NCI-H510A (cell line): ENCODE measurements at places on chromosomes 12 and 14.

DNA sequence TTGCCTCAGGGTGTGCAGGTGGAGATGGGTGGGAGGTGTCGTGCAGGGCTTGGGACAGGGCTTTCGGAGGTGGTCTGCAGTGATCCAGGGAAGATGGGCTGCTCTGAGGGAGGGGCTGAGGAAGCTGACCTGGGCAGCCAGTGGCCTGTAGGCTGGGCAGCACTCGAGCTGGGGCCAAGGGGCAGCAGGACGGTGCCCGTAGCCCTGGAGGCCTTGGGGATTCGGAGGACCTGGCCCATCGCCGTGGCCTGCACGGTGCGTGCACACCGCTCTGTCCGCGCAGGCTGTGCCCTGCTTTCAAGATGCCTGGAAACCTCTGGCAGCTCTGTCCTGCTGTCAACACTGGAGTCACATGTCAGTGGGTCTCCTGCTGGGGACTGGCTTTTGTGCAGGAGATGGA is 9.1 kb downstream of the PACS2 start:
- DNase-seq: no peak

- DNase-seq: no peak
Observed at GRCh38 chr12:30967026-30967425, 40.5 kb downstream of the TSPAN11 start.

DNA sequence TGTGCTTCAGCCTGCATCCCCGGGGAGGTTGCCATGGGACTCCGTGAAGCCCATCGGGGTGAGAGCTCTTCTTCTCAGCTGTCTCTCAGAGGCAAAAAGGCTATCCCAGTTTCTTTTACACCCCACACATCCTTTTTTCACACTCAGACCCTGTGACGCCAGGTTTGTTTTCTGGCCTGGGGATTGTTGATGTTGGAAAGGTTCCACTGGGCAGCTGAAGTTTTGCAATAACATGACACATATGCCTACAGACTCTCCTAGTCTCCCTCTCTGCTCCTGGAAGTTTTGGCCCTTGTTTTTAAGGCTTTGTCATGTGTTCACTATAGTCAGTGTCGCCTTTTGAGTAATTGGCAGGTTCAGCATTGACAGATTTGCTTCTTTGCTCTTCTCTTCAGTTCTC is 118.6 kb downstream of the SMOC1 start:
- DNase-seq: no peak

- DNase-seq: no peak
Observed at GRCh38 chr12:32918890-32919801, 22.6 kb upstream of the PKP2 start.

DNA sequence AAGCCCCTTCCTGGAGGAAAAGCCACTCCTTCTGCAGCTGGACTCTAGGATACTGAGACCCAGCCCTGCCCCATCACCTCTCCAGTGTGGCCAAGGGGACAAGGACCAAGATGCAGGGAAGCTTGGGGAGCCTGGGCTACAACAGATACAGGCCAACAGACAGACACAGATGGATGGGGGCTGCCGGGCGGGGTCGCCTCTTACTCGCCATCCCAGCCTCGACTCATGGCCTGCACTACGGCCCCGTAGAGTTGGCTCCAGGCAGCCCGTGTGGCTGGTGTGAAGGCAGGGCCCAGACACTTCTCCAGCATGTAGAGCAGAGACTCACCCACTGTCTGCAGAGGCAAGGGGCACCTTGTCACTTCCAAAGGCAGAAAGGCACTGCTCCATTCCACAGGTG is 4.7 kb downstream of the NGB start:
- DNase-seq: no peak

DNA sequence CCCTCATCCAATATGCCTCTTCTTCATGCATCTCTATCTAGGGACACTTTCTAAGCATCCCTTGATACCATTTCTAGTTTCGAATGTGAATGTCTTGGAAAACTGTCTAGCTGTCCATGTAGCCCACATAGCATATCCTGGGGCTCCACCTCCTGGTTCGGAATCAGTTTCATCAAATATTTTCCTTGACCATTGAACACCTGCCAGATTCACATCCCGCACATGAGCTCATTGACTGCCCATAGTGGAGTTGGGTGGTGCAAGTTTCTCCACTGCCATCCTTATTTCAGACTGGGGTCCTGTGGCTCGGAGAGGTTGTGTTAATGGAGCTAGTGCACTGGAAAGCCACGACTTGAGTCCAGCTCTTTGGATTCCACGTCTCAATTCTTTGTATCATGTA is 58.6 kb upstream of the TMEM263 start:
- no peak for DNase-seq

DNA sequence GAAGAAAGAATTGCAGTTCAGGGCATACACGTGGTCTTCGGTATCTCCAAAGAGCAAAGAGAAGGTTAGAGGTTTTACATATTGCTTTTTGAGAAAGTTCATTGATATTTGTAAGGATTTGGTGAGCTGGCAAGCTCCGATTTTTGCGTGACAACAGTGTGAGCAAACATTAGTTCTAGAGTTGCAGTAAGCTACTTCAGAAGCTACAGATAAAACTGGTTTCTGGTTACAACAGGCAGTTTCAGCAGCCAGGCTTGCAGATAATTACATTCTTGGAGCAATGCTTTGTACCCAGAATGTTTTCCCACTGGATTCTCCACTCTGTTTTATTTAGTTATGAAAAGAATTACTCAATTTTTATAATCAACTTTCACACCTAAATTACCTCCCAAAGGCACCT is 28.2 kb downstream of the KLRK1 start:
- DNase-seq: peak; percentile 36

- peak; percentile 39 for DNase-seq
Observed at GRCh38 chr14:104827177-104828055, 26.5 kb downstream of the ZBTB42 start.

GRCh38 chr12:20585913-20586312 is 109.2 kb upstream of the SLCO1C1 start:
- no peak for DNase-seq

GRCh38 chr14:38618514-38618913 is 362.6 kb upstream of the CLEC14A start:
- no peak for DNase-seq

GRCh38 chr12:129467726-129468125 is 436.1 kb downstream of the TMEM132D start:
- no peak for DNase-seq

GRCh38 chr12:124940393-124941169 is 26.1 kb upstream of the UBC start:
- no peak for DNase-seq

GRCh38 chr12:79597910-79598309 is 92.9 kb downstream of the PAWR start:
- no peak for DNase-seq

GRCh38 chr12:57012600-57013465 is 3.5 kb downstream of the TAC3 start:
- no peak for DNase-seq

GRCh38 chr14:67516676-67517075 is 16.4 kb upstream of the PLEKHH1 start:
- no peak for DNase-seq

- DNase-seq: no peak
Observed at GRCh38 chr12:8420506-8420905, 35.3 kb upstream of the CLEC6A start.

DNA sequence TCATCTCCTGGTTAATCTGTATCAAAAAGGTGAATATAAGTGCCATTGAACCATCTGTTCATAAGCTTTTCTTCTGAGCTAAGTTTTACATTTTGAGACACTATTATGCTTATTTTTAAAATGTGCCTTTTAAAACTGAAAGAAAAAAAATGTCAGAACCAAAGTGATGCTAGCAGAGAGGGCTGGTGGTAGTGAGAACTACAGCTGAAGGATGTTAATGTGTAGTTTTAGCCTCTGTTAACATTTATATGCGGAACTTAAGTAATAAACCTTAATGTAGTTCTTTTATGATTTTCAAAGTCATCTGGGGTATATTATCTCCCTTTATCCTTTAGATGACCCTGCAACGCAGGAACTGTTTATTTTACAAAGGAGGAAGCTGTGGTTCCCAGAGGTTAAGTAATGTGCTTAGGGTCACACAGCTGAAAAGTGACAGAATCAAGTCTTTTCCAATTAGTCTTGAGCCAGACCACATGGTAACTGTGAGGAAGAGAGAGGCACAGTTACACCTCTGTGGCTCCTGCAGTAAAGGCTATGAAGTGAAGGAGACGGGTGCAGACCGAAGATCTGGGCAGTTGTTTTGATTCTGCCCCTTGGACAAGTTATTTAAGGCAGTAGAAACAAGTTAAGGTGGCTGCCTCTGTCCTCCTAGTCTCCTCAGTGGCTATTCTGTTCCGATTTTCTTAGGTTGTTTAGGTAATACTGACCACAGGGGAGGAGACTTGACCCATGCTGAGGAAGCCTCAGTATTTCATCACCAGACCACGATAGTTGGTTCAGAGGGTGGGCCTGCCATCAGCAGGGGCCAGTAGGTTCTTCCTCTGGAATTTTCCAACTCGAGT is 23.9 kb downstream of the GNG2 start:
- no peak for DNase-seq

- DNase-seq: no peak
Observed at GRCh38 chr12:51926718-51927117, 19.4 kb downstream of the ACVRL1 start.

GRCh38 chr14:64879635-64880220 is at the start of gene SPTB:
Gene SPTB, minus strand, starts transcription at chr14:64879907. Its CDS starts 56,813 bp downstream, at chr14:64823094.
- peak; percentile 78 for DNase-seq

GRCh38 chr14:46550836-46551235 is 100.7 kb downstream of the RPL10L start:
- no peak for DNase-seq

GRCh38 chr12:28865776-28866175 is 283.3 kb upstream of the FAR2 start:
- DNase-seq: no peak

- no peak for DNase-seq
Observed at GRCh38 chr12:93297032-93297431, 80.7 kb upstream of the NUDT4 start.

- DNase-seq: peak; percentile 17
Observed at GRCh38 chr14:32710731-32711680, 227.7 kb upstream of the NPAS3 start.

- DNase-seq: no peak
Observed at GRCh38 chr14:61889914-61890351, 127.7 kb downstream of the SNAPC1 start.

DNA sequence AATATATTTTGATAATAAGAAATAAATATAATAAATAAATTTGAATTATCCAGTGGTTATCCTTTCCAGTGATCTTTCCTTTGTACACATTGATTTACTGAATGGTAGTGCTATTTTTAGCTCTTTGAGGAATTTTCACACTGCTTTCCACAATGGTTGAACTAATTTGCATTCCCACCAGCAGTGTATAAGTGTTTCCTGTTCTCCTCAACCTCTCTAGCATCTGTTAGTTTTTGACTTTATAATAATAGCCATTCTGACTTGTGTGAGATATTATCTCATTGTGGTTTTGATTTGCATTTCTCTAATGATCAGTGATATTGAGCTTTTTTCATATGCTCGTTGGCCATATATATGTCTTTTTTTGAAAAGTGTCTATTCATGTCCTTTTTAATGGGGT is 333.7 kb downstream of the RAD51B start:
- DNase-seq: no peak

GRCh38 chr14:70753518-70753953 is 55.8 kb downstream of the MAP3K9 start:
- DNase-seq: no peak

GRCh38 chr12:30836656-30837445 is 82.1 kb upstream of the CAPRIN2 start:
- DNase-seq: no peak

- no peak for DNase-seq
Observed at GRCh38 chr12:45872446-45872845, 117.9 kb downstream of the SCAF11 start.

GRCh38 chr12:49092816-49093406 is 1.7 kb downstream of the DHH start:
- DNase-seq: no peak

DNA sequence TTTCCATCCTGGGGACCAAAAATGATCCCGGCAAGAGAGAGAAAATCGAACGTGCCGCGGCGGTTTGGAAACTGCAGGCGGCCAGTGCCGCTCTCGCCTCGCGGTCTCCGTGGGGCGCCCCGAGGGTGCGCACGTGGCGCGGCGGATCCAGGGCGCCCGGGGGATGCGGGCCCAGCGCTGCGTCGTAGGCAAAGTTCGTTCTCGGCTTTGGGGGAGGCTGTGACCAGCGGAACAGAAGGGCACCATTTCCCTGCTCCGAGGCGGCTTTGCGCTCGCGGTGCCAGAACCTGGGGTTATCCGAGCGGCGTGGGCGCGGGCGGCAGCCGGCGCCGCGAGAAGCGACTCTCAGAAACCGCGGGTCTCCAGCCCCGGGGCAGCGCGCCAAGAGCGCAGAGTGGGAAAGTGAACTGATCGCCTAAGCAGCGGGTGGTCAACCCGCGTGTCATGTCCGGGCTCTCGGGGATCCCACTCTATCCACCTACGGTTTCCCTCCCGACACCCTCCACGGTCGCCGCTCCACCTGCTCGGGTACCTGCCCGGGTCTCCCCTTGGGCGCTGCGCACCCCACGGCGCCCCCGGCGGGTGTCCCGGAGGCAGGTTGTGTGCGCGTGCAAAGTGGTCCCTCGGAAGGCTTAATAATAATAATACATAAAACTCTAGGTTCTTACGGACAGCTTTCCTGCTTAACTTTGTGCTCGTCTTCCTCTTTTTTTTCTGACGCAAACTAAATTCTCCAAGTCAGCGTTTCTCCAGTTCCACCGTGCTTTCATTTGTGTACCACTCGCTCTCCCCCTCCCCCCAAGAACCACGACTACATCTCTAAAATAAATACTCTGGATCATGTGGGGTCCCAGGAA is 1.2 kb downstream of the ESRRB start:
- DNase-seq: no peak

DNA sequence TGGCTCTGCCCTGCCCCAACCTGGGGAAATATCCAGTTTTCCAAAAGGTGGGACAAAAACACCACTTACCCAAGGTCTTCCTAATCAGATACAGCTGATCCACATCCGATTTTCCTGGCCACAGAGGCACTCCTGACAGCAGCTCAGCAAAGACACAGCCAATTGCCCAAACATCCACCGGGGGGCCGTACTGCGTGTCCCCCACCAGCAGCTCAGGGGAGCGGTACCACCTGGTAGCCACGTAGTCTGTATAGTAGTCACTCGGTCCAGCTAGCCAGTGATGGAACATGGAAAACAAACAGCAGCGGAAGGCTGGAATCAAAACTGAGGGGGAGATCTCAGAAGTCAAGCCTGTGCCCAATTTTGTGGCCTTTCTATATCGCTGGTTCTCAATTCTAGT is 28.8 kb downstream of the DMAC2L start:
- DNase-seq: no peak

- no peak for DNase-seq
Observed at GRCh38 chr12:88784166-88784565, 203.9 kb upstream of the KITLG start.
